ENCODE measurements at places on chromosomes 3 and 15.

DNA sequence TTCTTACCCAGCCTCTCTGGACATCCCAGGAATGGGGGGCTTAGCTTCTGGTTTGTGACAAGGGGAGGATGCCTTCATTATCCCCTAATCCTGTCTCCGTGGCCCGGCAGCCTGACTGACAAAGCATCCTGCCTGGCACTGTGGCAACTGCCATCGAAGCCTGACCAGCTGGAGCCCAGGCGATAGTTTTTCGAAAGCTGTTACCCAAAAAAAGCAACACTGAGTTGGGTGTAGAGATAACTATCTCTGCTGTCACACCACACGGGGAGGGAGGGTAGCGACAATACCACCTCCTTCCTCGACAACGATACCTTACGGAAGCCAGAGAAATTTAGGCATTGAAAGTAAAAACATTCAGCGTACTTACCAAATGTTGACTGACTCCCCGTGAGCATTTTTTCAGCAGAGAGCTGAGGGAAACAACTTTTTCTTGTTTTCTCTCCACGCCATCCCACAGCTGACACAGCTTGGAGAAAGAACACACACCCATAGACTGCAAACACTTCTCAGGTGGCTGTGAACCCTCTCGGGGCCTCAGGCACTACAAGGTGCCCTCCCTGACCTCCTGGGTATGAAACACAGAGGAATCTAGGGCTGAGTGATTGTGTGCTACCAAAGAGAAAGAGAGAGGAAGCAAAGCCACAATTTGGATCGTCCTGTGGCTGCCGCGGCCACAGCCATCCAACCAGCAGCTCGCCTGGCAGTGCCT is 361.9 kb upstream of the ICE2 start:
- DNase-seq, result no peak

DNA sequence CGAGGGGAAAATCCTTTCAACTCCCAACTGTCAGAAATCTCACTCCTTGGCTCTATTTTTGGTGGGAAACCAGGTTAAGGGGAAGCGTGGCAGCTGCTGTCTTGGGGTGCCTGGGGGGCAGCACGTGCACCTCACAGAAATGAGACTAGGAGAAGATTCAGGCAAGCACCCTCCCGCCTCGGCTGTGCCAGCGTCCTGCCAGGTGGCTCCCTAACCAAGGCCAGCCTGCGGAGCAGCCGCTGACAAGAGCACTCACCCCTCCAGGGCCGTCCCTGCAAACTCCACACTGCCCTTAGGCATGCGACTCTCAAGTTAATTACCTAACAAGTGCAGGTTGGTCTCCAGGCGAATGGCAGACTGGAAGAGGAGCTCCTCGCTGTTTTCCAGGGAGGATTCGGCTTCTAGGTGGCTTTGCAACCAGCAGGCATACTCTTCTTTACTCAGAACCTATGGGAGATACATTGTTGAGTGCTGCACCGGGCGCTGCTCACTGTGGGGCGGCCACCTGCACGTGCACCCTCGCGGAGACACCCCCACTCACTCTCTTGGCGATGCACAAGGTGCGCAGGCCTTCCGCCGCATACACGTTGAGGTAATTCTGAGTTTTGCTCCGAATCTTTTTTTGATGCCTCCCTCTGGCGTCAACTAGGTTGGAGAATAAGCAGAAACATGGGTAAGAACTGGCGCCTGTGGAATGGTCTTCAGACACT is 155.3 kb downstream of the ATP10A start:
- no peak for DNase-seq

GRCh38 chr3:57179580-57180410 is 14.6 kb upstream of the IL17RD start:
- DNase-seq, result no peak

DNA sequence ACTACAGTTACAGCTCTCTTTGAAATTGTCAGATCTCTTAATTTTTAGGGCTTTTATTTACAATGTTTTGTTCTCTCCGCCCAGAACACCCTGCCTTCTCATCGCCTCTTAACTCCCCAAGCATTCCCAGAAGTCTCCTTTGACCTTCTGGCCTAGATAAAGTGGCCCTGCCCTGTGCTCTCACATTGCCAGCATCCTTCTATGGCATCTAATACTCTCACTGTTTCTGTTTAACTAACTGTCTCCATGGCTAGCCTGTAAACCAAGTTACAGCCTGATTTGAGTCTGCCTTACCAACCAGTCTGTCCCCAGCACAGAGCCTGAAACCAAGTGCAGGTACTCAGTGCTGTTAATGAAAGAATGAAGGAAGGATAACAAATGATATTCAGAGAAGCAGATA is 19.9 kb downstream of the COL8A1 start:
- DNase-seq, result no peak

DNA sequence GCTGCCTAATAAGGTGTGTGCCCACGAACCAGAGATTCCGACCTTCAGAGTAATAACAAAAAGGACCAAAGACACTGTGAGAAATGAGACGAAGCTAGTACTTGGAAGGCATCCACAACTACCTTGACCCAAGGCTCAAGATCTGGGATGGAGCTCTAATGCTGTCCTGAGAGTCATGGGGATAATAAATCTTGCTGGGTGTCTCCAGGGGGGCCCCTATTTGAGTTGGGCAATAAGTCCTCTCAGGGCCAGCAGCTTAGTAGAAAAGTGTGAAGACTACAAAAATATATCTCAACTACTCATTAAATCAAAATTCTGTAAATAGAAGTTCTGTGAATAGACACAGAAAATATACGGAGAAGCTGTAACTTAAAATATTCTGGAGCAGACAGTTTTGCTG is 2.9 kb upstream of the NDN start:
- no peak for DNase-seq

- no peak for DNase-seq
Observed at GRCh38 chr15:82882273-82882928, 70.1 kb downstream of the HOMER2 start.

DNA sequence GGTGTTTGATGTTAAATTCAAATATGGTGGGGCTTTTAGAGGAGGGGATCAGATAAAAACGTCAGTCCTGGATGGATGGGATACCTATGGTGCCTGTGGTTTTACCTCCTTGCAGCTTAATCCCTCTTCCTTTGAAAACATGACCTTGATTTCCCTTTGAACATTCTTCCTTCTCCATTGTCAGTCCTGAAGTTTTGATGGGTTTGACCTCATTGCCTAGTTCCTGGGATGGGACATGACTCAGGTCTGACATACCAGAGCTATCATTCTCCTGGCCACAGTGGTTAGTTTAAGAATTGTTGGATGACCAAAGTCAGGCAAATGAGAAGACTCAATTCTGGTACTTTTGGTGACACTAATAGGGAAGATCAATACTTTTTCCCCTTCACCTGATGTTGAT is 87.2 kb downstream of the PRICKLE2 start:
- DNase-seq, result no peak

DNA sequence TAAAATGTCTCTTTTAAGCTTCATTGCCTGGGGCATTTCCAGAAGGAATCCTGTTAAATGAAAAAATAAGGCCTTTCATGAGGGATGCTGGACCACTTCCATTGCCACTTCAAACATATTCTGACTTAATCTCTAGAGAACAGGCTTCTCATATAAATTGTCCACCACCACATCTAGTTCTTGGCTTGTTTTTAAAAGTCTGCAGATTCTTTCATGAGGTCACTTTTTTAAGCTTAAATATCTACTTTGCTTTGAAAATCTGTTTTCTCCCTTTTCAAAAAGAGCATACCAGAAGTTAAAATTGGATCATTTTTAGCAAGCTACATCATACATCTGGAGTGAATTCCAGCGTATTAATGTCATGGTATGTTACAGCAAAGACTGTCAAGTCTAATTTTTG is 131.6 kb downstream of the C3orf70 start:
- no peak for DNase-seq

GRCh38 chr15:29566914-29567313 is 255.4 kb downstream of the TJP1 start:
- no peak for DNase-seq

DNA sequence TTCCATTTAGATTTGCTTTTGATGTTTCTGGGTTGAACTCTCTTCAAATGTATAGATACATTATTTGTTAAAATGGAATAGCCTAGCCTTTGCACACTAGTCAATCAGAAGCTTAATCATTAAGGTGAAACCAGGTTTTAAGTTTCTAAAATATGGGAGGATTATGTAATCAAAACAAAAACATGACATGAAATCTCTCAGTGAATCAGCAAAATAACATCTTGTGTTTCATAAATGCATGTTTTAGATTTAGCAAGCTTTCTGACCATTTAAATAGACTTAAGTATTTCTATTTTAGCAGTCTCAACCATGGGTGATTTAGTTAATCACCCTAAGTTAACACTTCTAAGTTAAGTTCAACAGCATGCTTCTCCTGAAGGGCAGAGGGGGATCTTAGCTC is 11.3 kb downstream of the GTF2E1 start:
- DNase-seq, result no peak

GRCh38 chr3:51705276-51706020 is 1.4 kb upstream of the GRM2 start:
- no peak for DNase-seq

GRCh38 chr15:50862553-50862952 is 45.9 kb upstream of the AP4E1 start:
- no peak for DNase-seq

DNA sequence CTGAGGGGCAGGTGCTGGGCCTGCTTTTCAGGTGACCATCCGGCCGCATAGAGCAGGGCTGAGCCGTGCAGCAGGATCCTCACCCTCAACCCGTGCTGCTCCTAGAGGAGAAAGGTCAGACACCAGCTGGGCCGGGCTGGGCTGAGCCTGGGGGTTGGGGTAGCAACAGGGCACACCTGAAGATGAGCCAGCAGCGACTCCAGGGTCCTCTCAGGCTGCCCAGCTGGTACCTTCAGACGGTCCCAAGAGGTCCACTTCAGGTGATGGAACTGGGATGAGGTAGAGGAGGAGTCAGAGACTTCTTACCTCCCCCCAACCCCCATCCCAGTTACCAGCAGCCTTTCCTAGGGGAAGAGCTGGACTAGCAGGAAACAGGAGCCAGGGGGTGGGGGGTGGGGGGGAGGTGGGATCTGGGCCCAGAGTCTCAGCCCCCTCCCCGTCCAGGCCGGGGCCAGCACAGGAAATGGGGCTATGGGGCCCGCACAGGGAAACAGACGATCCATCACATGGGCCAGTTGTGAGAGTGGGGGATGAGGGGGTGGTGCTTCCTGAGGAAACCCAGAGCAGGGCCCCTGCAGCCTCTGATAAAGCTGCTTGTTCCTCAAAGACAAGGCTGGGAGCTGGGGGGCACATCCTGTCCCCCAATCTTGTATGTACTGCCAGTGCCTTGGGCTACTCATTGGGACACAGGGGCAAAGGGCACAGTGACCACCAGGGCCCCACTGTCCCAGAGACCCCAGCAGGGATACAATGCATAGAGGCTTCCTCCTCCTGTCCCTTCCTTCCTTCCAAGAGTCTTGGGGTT is 3.0 kb downstream of the INKA1 start:
- DNase-seq, result no peak
